ENCODE measurements at places on chromosomes 2 and 18.

DNA sequence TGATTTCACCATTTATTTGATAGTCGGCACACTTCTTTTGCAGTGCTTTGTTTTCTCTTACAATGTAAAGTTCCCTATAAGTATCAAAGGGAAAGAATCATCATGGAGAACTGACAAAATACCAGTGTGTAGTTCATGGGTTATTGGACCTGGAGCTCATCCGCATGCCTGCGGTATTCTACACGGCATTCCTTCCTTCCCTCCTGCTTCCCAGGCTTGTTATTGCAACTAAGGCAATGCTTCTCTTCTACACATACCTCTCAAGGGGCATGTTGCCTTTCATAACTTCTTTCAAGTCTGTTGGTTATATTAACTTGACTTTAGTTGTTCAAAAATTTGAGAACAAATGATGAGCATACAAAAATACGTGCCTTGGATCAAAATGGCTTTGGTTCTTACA lies 24.3 kb upstream of the FAP start:
- DNase-seq = no peak

DNA sequence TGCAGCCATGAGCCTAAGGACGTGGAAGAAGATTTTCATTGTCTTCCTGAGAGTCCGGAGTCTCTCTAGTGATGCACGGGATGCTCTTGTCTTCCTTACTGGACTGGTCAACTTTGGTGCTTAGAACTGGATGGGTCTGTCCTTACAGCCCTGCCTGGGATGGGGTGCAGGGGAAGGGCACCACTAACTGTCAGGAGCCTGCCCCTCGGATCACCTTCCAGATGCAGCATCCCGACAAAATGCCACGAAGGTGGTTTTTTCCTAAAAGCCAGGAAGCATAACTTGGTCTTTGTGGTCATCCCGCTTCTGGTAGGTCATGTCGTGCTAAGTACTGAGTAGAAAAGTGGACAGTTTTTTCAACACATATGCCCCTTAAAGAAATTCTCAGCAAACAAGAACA lies 207.4 kb upstream of the TWIST2 start:
- no peak for DNase-seq

DNA sequence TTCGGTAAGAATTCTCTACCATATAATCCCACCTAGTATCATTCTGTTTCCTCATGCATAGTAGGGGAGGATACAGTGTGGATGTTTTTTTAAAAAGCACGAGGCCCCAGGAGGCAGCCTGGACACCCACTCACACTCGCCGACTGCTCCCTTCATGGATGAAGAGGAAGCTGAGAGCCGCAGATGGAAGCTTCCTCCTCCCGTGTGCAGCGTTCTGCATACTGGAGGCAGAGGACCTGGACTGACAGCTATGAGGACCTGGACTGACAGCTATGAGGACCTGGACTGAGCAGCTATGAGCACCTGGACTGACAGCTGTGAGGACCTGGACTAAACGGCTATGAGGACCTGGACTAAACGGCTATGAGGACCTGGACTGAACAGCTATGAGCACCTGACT lies 234.4 kb downstream of the NDUFA10 start:
- no peak for DNase-seq

GRCh38 chr2:98453531-98453930 lies 8.9 kb downstream of the INPP4A start:
- DNase-seq = no peak

DNA sequence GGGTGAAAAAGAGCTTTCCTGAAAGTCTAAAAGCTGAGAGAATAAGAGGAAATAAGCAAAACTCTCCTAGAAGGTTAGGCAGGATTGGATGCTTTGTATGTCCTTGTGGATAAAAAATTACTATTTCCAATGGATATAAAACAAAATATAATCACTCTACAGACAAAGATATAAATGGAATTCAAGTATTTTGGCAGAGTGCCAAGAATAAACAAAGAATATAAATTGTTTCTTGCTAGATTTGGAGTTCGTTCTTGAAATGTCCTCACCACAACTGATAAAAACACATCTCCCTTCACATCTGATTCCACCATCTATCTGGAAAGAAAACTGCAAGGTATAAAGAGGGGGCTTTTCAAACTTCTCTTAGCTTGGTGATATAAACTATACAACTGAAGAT lies 13.3 kb downstream of the SULT1C3 start:
- no peak for DNase-seq

GRCh38 chr18:49647496-49648168 lies 85.8 kb downstream of the LIPG start:
- DNase-seq = no peak

DNA sequence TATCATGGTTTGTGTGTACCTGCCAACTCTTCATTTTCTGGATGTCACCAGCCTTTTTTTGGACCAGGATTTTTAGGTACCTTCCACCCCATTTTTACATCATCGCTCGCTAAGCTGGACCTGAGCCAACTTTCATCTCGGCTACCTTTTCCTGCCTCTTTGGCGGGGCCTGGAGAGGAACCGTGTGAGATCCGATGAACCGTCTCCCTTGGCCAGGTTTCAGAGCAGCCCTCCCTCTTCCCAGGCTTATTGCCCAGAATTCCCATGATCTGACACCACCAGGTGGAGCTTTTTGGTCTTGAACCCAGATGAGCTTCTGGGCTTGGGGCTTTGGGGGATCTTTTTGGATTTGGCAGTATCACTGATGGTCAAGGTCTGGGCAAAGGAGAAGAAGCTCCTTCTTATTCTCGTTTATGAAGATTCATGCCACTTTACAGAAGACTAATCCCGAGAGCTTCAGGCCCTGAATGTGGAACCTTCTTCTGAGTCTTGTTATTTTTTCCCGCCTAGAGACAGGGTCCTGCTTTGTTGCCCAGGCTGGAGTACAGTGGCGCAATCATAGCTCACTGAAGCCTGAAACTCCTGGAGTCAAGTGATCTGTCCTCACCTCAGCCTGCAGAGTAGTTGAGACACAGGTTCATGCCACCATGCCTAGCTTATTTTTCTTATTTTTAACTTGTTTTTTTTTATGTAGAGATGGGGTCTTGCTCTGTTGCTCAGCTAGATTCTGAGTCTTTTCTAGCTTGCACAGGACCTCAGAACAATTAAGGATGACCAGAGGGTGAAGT lies 50.4 kb downstream of the GATA6 start:
- no peak for DNase-seq

- no peak for DNase-seq
Observed at GRCh38 chr2:238995634-238996033, 147.7 kb downstream of the TWIST2 start.

DNA sequence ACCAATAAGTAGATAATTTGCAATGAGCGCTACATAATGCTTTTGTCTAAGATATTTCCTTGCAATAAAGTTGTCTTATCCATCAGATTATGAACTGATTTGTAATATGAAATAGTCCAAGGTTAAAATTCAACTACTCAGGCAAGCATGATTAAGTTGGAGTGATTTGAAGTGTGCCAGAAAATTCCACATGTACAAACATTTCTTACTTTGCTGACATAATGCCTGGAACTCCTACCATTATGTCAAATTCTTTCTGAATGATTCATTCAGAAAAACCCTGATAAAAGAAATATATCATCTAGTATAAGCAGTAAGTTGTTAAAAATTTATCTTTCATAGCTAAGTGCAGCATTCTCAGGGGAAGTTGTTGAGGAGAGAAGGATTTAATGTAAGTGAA lies 87.3 kb downstream of the CBLN2 start:
- DNase-seq = no peak

DNA sequence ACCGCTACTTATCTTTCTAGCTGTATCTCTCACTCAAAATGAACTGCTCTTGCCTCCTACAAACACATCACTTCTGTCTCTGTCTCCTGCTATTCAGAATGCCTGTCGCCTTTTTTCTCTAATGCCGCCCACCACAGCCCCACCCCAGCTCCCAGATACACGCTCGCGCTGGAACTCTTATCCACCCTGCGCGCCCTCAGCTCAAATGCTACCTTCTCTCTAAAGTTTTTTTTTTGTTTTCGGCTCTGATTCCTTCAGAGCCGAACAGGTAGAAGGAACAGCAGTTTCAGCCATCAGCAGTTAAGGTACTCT lies 3.9 kb upstream of the SOS1 start:
- DNase-seq = no peak

DNA sequence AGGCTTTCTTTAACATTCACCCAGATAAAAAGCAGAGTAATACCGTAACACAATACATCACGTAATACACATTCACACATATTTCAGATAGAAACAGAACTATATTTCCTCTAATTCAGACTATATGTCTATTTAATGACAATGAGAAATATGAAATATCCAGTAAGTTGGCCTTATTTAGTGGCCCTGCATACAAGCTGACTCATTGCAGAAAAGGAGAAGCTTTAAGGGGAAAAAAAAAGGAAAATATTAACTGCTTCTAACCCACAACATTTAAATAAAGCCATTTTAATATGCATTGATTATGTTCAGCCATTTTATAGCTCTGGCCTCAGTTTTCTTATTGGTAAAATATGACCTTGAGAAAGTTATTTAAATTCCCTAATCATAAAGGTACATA lies 94.8 kb downstream of the PPP1R1C start:
- DNase-seq = no peak

- no peak for DNase-seq
Observed at GRCh38 chr2:25226827-25227226, 58.4 kb upstream of the POMC start.

- DNase-seq = no peak
Observed at GRCh38 chr2:195495351-195495750, 161.7 kb upstream of the SLC39A10 start.
